ENCODE measurements at places on chromosomes 3 and 15.

GRCh38 chr3:81716870-81717509 is 44.5 kb downstream of the GBE1 start:
- no peak for DNase-seq
- no peak overlapping the region for H3K4me3 ChIP-seq
- H3K4me1 ChIP-seq = no peaks in the 10 kb centered on the region
- no peaks in the 10 kb centered on the region for H3K27me3 ChIP-seq
- no peak overlapping the region for H3K27ac ChIP-seq

DNA sequence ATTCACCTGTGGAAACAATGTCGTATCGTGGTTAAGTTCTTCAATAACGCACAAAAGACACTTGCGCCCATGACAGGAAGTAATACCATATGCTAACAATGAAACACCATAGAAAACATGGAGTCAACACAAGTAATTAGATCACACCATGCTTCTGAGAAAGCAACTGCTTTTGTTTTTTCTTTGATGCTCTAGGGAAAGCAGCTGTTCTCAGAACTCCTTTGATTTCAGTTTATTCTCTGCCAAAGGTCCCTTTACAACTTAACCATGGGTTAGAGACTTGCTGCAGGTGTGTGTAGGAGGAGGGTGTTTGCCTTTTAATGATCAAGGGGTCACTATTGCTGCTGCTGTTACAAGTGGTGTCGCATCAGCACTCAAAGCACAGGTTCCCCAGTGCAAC is 324.0 kb upstream of the SLCO3A1 start:
- no peak for DNase-seq
- H3K4me1 ChIP-seq = peaks cover 10% of the 10 kb centered on the region
- peaks cover 48% of the 10 kb centered on the region for H3K27me3 ChIP-seq
- no peak overlapping the region for H3K27ac ChIP-seq
- no peak overlapping the region for H3K4me3 ChIP-seq

GRCh38 chr3:193971261-193971751 is 164.6 kb upstream of the HES1 start:
- DNase-seq = no peak
- H3K36me3 ChIP-seq = no peaks in the 10 kb centered on the region
- H3K4me1 ChIP-seq = peaks cover 9% of the 10 kb centered on the region

GRCh38 chr3:12932347-12932746 is 91.0 kb upstream of the RPL32 start:
- no peaks in the 10 kb centered on the region for H3K36me3 ChIP-seq
- H3K4me1 ChIP-seq = peaks cover 37% of the 10 kb centered on the region
- H3K4me3 ChIP-seq = no peak overlapping the region
- peak overlapping the region; percentile 39 for H3K27ac ChIP-seq

DNA sequence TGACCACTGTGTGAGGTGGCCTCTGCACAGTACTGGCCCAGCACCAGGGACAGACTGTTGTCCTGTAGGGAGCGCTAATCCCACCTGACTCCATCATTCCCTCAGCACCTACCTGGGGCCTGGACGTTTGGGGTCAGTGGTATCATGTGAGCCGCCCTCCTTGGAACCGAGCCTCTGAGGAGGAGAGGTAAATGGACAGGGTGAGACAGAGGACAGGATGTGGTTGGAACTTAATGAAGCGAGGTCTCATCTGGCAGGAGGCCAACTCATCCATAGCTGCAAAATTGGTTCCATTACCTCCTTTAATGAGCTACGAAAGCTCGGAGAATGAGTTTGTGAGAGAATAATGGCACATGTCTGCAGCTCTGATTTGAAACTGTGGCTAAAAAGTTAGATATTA is 13.9 kb downstream of the MAPKAPK3 start:
- H3K27me3 ChIP-seq = no peaks in the 10 kb centered on the region
- peak overlapping the region; percentile 41 for H3K4me3 ChIP-seq
- DNase-seq = no peak
- H3K27ac ChIP-seq = peak overlapping the region; percentile 89
- H3K36me3 ChIP-seq = peaks cover 4% of the 10 kb centered on the region

GRCh38 chr3:99410789-99411311 is 227.5 kb upstream of the COL8A1 start:
- H3K27ac ChIP-seq = no peak overlapping the region
- H3K27me3 ChIP-seq = no peaks in the 10 kb centered on the region
- H3K4me1 ChIP-seq = no peaks in the 10 kb centered on the region
- H3K36me3 ChIP-seq = no peaks in the 10 kb centered on the region
- no peak overlapping the region for H3K4me3 ChIP-seq

DNA sequence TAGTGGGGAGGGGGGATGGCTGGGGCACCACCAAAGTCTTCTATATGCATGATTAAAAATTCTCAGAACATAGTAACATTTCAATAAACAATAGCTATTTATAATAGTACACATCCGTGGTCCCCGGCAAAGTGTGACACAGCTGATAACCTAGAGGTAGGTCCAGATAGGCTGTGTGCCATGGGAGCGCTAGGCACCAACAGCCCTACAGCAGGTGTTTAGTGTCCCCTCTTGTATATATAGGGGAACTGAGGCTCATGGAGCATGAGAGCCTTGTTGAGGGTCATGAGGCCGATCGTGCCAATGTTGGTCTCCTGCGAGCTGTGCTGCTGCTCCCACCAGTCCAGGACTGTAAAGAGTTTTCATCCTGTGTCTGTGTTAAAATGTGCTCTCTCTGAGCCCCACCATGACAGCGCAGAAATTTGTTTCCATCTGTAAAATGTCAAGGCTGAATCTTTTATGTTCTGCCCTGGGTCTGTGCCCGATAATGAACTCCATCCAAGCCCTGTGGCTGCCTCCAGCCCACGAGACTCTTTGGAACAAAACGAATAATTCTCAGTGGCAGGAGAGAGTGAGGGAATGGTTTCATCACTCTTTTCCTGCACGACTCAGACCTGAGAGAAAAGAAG is 14.5 kb downstream of the TMEM158 start:
- no peak for DNase-seq
- H3K4me1 ChIP-seq = peaks cover 18% of the 10 kb centered on the region
- H3K36me3 ChIP-seq = peaks cover 2% of the 10 kb centered on the region

GRCh38 chr3:182165234-182165633 is 453.5 kb downstream of the SOX2 start:
- no peaks in the 10 kb centered on the region for H3K4me1 ChIP-seq
- no peak overlapping the region for H3K27ac ChIP-seq
- H3K4me3 ChIP-seq = no peak overlapping the region
- DNase-seq = no peak
- H3K27me3 ChIP-seq = no peaks in the 10 kb centered on the region
- no peaks in the 10 kb centered on the region for H3K36me3 ChIP-seq

DNA sequence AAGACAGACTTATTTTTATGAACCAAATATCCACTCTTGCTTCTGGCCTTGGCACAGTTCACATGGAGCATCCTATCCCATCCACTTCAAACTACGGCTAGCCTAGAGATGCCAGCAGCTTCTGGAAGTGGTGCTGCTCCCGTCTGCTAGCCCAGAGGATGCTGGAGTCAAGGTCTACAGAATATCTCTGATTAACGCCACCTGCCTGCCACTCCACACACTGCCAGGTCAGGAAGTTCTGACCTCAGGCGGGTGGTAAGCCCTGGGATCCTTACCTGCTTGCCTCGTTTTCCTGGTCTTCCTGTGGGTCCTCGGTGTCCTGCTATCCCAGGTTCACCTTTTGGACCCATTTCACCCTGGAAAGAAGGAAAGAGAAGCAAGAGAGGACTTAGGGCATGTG is 42.9 kb downstream of the EAF1 start:
- peaks cover 3% of the 10 kb centered on the region for H3K36me3 ChIP-seq
- no peak overlapping the region for H3K4me3 ChIP-seq
- peaks cover 2% of the 10 kb centered on the region for H3K4me1 ChIP-seq
- H3K27ac ChIP-seq = peak overlapping the region; percentile 59
- no peak for DNase-seq

DNA sequence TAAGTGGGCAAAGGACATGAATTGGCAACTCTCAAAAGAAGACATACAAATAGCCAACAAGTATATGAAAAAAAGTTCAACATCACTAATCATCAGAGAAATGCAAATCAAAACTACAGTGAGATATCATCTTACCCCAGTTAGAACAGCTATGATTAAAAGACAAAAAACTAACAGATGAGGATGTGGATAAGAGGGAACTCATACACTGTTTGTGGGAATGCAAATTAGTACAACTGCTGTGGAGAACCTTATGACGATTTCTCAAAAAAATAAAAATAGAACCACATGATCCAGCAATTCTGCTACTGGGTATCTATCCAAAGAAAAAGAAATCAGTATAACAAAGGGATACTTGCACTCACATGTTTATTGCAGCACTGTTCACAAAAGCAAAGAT is 28.6 kb downstream of the NEK10 start:
- H3K27me3 ChIP-seq = no peaks in the 10 kb centered on the region
- no peak for DNase-seq
- no peak overlapping the region for H3K27ac ChIP-seq
- no peaks in the 10 kb centered on the region for H3K36me3 ChIP-seq

GRCh38 chr3:151462278-151462780 is 1.5 kb upstream of the IGSF10 start:
- DNase-seq = no peak
- H3K4me3 ChIP-seq = no peak overlapping the region
- peaks cover 3% of the 10 kb centered on the region for H3K36me3 ChIP-seq
- no peak overlapping the region for H3K27ac ChIP-seq

GRCh38 chr3:133256787-133257483 is 142.9 kb upstream of the BFSP2 start:
- H3K27me3 ChIP-seq = peaks cover 12% of the 10 kb centered on the region
- no peak overlapping the region for H3K27ac ChIP-seq
- H3K4me3 ChIP-seq = no peak overlapping the region
- DNase-seq = no peak
- no peaks in the 10 kb centered on the region for H3K36me3 ChIP-seq
- H3K4me1 ChIP-seq = no peaks in the 10 kb centered on the region

GRCh38 chr3:159844801-159845261 is 143.8 kb upstream of the IL12A start:
- H3K36me3 ChIP-seq = peaks cover 2% of the 10 kb centered on the region
- H3K27ac ChIP-seq = no peak overlapping the region
- H3K4me3 ChIP-seq = no peak overlapping the region
- no peak for DNase-seq
- peaks cover 50% of the 10 kb centered on the region for H3K27me3 ChIP-seq

- H3K27ac ChIP-seq = no peak overlapping the region
- DNase-seq = no peak
- peak overlapping the region; percentile 94 for H3K4me3 ChIP-seq
- peaks cover 22% of the 10 kb centered on the region for H3K4me1 ChIP-seq
- peaks cover 20% of the 10 kb centered on the region for H3K36me3 ChIP-seq
These were observed 1.3 kb downstream of the ADAMTS7 start for GRCh38 chr15:78810003-78810361.

DNA sequence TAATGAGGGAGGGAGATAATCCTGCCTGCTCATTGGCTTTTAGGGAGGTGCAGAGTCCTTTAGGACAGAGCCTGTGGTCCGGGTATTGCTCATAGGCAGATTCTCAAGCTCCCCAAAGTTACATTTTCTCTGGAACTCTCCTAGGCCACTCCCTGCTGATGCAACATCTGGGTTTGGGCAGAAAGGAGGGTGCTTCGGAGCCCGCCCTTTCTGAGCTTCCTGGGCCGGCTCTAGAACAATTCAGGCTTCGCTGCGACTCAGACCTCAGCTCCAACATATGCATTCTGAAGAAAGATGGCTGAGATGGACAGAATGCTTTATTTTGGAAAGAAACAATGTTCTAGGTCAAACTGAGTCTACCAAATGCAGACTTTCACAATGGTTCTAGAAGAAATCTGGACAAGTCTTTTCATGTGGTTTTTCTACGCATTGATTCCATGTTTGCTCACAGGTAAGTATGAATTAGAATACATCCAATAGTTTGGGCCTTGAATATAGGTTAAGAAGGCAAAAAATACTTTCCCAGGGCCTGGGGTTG is at the start of gene IL20RB:
Gene IL20RB, plus strand, starts transcription at position 233 of the 538 bp plus-strand sequence. Its CDS starts 131 bp downstream, at position 364.
- H3K4me3 ChIP-seq = no peak within 1 kb of the TSS
- no peaks in the 10 kb centered on the region for H3K36me3 ChIP-seq
- H3K4me1 ChIP-seq = peaks cover 19% of the 10 kb centered on the region

- H3K4me3 ChIP-seq = no peak overlapping the region
- H3K36me3 ChIP-seq = no peaks in the 10 kb centered on the region
- peaks cover 3% of the 10 kb centered on the region for H3K4me1 ChIP-seq
- H3K27ac ChIP-seq = no peak overlapping the region
These were observed 189.2 kb upstream of the THRB start for GRCh38 chr3:24683633-24684384.

- peaks cover 2% of the 10 kb centered on the region for H3K36me3 ChIP-seq
- peaks cover 45% of the 10 kb centered on the region for H3K27me3 ChIP-seq
- no peak overlapping the region for H3K4me3 ChIP-seq
- H3K4me1 ChIP-seq = no peaks in the 10 kb centered on the region
These were observed 233.6 kb upstream of the CTDSPL start for GRCh38 chr3:37627951-37628620.

DNA sequence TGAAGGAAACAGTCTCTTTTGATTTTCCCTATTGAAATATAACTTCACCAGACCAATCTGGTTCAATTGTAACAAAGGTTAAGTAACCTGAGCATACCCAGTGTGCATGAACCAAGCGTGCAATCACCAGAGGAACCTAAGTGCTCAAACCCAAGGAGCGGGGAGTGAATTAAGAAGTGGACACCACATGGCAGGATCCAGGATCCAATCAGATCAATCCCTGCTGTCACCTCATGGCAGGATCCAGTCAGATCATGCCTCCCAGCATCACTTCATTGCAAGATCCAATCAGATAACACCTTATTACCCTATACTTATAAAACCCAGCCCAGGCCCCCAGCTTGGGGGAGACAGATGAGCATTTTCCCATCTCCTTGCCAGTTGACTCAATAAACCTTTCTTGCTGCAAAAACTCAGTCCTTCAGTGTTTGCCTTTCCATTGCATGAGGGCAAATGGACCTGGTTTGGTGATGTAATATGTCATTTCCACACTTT is 38.9 kb upstream of the RNU6-1 start:
- peaks cover 4% of the 10 kb centered on the region for H3K4me1 ChIP-seq
- H3K27me3 ChIP-seq = peaks cover 17% of the 10 kb centered on the region
- DNase-seq = no peak
- H3K36me3 ChIP-seq = peaks cover 7% of the 10 kb centered on the region
- no peak overlapping the region for H3K4me3 ChIP-seq
- H3K27ac ChIP-seq = no peak overlapping the region

DNA sequence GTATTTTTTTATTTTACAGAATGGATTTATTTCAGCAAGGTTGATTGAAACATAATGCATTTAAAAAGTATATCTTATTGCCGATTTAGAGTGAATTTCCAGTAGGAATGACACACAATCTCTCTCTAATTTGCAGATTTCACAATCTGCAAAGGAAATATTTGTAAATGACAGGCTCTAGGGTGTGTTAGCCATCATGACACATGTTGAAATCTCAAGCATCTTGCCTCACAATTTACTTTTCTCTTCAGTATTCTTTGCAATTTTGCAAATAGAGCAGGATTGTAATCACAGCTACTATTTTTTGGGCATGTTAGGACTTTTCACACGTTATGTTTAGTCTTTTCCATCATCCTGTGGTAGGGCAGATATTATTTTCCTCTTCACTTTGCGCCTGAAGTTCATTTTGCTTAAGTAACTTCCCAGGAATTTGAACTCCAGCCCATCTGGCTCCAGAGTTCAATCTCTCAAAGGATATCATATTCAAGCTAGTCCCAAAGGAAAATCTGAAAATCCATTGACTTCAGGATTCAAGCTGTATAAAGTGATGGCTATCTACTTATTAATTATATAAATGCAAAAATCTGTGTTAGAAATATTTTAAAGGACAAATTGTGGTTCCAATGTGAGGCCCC is 55.4 kb downstream of the ATP13A4 start:
- H3K27ac ChIP-seq = no peak overlapping the region
- no peaks in the 10 kb centered on the region for H3K36me3 ChIP-seq
- no peaks in the 10 kb centered on the region for H3K4me1 ChIP-seq
- peaks cover 5% of the 10 kb centered on the region for H3K27me3 ChIP-seq
- H3K4me3 ChIP-seq = no peak overlapping the region

GRCh38 chr15:69386284-69386683 is 27.9 kb upstream of the KIF23 start:
- H3K36me3 ChIP-seq = no peaks in the 10 kb centered on the region
- H3K4me1 ChIP-seq = peaks cover 5% of the 10 kb centered on the region
- H3K4me3 ChIP-seq = no peak overlapping the region
- peaks cover 9% of the 10 kb centered on the region for H3K27me3 ChIP-seq
- no peak for DNase-seq
- H3K27ac ChIP-seq = no peak overlapping the region
